Gastroesophageal sphincter (tissue), 4 donors: ENCODE measurements at places on chromosomes 4 and X. TPM values are rescaled to one million over a fixed set of nuclear protein-coding genes. Genes with fewer than 3 reads are reported as not detected.

DNA sequence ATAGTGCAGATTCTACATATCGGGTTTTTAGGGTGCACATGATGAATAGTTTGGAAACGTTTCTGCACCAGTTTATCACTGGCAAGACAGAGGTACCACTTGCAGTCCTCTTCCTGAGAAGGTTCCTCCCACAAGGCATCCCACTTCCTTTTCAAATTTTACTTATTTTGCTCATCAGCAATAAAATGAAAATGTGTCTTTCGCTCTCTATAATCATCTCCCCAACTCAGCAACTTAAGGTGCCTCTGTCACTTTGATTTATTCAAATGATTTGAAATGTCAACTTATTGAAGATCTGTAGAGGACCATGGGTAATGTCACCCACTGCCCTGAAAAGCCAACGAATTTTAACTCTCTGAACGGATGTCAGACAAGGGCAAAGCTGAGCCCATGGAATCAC is 53.2 kb downstream of the VGLL1 start:
- no peak for ATAC-seq

- no peak for ATAC-seq
Measured at GRCh38 chr4:41134581-41134980, 79.8 kb downstream of the APBB2 start.

DNA sequence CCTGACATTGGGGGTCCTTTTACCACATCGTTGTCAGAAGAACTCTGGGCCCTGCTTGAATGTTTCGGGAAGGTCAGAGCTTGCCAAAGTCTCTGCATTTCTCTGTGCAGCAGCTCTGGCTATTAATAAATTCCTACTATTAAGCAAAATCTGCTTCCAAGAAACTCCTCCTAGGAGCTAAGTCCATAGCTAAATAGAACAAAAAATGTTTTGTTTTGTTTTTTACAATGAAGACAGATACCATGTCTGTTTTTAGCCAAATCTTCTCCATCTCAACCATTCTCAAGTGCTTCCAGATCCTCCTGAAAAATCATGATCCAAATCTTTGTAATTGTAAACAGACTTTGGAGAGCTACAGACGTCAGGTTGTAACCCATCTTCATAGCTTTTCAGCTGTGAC is 161.6 kb downstream of the SPATA18 start:
- ATAC-seq: no peak

DNA sequence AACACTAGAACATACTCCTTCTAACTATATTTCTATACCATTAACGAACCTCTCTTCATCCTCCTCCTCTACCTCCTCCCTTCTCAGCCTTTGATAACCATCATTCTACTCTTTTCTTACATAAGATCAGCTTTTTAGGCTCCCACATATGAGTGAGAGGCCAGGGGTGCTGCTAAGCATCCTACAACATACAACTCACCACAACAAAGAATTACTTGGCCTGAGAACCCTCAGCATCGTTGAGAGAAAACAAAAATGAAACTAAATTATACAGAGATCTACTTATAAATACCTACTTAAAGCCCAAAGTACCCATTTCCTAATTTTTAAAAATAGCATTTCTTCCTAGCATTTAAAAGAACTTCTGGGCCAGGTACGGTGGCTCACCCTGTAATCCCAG is 77.7 kb downstream of the CC2D2A start:
- ATAC-seq: no peak

- no peak for ATAC-seq
Measured at GRCh38 chrX:101388604-101389003, 2.2 kb upstream of the RPL36A start.

The DGKK gene
- not detected for total RNA-seq

The XK gene
- 9.2 TPM for total RNA-seq
